ENCODE measurements at places on chromosomes 11 and 22. TPM values are rescaled to one million over a fixed set of nuclear protein-coding genes. Genes with fewer than 3 reads are reported as not detected.

The MS4A3 gene
- total RNA-seq, result 6.6 TPM

DNA sequence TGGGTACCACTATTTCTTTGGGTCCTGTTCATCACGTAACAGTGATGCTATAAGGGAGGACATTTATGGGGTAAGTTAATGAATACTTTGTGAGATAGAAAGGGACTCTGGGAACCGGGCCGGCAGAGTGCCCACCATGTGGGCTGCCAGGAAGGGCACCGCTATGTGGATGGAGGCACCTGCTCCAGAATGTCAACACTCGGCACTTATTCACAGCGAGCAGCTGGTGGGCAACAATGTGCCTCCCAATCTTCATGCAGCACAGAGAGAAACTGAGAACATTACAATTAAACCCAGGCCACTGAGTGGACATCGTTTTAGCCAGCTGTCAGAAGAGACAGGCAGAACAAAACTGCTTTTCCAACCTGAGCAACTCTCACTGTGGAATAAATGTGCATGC lies 15.8 kb upstream of the ELFN2 start:
- DNase-seq, result no peak

The FAM180B gene
- total RNA-seq, result 0.34 TPM

The CABP2 gene
- total RNA-seq, result not detected

The C11orf42 gene
- not detected for total RNA-seq

DNA sequence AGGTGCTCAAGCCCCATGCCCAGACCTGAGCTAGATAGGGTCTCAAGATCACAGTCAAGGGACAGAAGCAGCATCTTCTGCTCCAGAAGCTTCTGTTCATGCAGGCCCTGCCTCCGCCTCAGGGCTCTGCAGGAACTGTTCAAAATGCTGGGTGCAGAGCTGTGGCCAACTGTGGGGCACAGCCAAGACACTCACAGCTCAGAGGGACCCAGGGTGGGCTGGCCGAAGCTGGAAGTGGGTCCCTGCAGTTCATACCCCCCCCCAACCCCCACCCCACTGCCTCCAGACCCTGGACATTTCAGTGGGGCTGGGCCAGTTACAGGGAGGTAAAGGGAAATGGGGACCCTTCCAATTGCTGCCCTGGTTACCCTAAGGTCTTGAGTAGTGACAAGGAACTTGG lies 129.0 kb downstream of the CRYBB2 start:
- no peak for DNase-seq

DNA sequence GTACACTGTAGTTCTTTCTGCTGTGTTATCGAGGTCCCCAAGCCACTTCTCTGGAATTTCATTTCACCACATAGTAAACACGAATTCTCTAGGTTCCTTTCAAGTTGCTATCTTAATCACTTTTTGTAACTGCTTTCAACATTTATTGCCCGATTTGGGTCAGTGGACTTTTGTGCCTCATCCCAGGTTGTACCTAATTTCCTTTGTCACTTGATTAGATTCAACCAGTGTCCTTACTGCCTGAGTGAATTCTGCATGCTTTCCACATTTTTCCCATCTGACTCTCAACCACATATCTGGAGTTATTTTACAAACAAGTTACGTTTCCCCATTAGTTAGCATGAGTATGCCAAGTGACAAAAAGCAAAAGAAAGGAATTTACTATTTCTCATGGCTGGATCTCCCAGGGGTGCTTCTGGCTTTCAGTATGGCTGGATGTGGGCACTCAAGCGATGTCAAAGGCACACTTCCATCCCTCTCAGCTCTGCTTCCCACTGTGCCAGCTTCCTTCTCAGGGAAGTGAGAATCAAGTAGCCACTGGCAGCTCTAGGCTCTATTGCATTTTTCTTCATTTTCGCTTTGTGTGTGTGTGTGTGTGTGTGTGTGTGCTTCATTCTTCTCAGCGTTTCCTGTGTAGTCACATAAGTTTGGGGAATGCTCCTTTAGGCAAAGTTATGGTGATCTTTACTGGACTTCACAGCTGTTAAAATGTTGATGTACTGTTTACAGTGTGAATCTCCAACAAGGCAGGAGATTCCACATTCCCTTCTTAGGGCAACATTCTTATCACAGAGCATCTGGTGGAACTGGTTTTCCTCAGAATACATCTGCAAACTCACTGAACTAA lies 128.9 kb downstream of the DBX1 start:
- peak; percentile 32 for DNase-seq

Data from lung (tissue), 17 donors.